Activated CD8-positive, alpha-beta memory T cell treated with anti-CD3 and anti-CD28 coated beads for 1 hour (primary cell): ENCODE measurements at places on chromosomes 3 and 15.

DNA sequence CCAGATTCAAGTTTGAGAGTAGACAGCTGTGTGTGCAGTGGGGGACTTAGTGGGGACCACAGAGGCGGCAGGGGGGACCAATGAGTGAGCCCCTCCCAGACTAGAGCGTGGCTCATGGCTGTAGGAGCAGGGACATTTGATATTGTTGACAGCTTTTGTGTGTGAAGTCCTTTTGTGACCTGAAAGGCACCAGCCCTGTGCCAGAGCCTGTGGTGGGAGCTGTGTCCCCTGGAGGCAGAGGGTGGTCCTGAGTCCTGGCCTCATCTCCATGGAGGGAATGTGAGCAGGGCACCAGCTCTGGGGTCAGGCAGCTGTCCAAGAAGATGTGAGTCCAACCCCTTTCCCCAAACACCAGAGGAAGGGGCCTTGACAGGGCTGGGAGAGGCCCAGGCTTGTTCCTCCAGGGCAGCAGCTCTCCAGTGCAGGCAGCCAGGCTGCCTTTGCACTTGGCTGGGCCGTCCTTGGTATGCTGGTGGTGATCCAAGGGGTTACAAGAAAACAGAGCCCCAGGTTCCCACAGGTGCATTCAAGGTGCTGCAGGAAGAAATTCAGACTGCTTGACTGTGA, 10.1 kb upstream of the C3orf22 start:
- no peak for DNase-seq

DNA sequence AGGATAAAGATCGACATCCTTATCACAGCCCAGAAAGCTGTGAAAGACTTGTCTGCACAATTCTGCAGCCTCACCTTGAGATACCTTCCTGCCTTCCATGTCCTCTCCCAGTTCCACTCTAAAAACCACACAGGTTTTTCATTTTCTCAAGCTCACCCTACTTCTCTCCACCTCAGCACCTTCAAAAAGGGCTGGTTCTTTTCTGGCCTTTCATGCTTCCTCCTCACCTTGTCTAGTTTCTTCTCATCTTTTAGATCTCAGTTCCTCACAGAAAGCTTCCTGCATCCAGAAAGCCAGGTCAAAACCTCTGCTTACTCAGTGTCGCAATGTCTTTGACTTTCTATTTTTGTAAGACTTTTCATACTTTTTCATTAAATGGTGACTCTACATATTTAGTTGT, 140.2 kb upstream of the STT3B start:
- DNase-seq = no peak

GRCh38 chr3:118504906-118505305, 529.7 kb downstream of the IGSF11 start:
- DNase-seq = no peak

DNA sequence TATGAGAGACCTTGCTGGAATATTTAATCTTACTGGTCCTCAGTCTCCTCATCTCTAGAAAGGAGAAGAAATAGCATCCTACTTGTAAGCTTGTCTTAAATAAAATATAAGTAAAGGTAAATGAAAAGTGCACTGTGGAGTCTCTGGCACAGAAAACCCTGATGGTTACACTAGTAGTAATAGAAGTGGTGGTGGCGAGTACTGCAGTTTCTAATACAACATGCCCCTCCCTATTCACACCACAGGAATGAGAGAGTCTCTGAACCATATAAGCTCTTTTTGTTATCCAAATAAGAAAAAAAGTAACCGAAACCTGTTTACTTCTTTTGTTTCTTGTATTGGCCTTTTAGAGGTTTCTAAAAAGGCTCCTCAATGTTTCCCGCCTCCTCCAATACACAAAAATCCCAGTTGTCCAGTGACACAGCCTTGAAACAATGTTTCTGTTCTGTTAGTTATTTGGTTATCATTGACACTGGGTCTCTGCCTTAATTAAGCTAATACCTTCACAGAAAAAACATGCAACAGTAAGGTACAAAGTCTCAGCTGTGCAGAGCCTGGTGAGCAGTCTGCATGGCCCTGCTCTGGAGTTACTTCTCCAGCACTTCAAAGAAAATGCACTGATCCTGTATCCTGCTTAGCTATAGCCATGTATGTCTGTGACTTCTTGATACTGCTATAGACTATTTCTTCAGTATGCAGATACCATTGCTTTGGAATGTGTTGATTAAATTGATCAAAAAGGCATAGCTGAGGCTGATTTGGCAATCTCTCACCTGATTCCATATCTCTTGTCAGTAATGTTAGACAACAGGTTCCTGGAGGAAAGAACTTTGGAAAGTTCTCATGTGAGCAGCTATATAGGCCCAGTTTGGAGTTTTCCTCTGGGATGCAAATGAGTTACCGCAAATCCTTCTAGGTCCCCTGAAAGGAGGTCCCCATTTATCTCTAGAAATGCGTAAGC, 315.6 kb upstream of the IL12A start:
- DNase-seq = no peak

- DNase-seq = no peak
These were observed 288.4 kb upstream of the GOLGA6L4 start for GRCh38 chr15:83947156-83947555.

- DNase-seq = no peak
These were observed 317.2 kb downstream of the SLC9A9 start for GRCh38 chr3:143531101-143531500.

DNA sequence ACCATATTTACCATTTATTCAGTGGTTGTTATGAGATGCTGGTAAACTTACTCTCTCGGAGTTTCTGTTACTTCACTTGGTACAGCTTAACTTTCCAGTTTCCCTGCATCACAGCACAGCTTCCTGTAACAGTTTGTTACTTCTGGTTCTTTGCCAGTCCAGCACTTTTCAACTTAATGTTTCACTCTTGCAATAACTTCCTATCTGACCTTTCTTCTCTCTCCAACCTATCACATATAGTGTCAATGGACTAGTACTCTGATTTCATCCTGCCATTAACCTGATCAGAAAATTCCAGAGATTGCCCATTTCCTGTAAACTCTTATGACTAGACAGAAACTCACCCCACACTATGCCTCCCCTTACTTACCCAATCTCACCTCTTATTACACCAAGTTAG, 3.9 kb upstream of the ATP11B start:
- DNase-seq = no peak

GRCh38 chr3:134656211-134656800, 5.5 kb upstream of the KY start:
- DNase-seq = no peak
